ENCODE measurements at places on chromosomes 3 and 15.

DNA sequence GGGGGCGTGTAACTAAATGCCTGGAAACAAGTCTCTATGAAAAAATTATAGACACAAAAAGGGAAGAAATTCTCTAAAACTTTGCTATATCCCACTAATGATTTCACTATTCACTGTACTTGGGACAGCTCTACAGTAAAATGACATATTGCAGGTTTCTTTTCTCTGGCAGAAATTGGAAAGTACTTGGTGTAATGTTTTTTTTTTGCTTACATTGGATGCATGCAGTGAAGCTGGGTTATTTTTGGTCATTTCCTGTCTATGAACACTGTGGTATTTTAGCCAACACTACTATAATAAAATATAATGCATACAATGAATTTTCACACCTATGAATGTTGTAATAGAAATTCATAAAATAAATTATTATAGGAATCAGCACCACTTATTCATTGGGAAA is 109.7 kb downstream of the LRRC49 start:
- no peak for DNase-seq

GRCh38 chr3:79187426-79187825 is 580.4 kb downstream of the ROBO1 start:
- DNase-seq = no peak

DNA sequence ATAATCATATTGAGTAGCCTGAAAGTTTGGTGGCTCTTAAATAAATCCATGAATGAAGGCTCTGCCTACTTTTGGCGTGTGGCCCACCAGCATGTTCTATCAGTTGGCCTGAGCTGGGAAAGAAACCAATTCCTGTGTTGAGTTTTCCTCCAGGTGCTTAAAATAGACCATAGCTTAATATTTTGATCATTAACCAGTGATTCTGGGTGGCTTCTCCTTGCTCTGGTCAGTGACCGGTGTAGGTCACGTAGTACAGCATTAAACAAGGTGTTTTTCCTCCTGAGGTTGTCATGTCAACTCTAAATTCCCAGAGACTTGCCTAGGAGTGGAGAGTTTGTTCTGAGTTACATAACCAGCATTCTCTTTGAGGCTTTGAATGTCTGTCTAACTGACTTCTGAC is 1.3 kb downstream of the HHLA2 start:
- DNase-seq = no peak

DNA sequence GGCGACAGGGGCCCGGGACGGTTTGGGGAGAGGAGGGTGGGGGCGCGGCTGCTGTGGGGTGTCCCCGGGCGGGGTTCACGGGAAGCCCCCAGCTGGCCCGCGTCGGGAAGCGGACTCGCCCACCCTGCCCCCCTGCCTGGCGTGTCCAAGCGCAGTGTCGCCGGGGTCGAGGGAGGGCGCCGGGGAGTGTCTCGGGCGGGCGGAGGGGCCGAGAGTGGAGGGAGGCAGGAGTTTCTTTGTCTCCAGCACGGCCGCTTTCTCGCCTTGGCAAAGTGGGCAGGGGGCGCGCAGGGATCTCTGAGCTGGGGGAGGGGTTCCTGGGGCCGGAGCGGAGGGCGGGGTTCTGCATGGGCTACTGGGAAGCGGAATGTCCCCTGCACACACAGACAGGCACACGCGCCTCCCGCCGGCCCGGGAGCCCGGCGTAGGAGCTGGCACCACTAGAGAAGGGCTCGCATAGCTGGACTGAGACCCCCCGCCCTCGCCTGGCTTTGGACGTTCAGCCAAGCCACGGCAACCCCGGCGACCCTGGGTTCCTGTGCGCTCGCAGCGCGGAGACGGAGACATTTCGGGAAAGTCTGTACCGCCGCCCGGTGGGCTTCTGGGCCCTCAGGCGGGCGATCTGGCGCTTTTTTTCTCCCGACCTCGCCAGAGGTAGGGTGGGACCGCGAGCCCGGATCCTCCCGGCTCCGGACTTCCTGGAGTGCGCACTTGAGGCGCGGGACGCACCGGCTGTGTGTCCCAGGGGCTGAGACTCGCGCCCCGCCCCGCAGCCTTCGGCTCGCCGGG is 822 bp downstream of the ST8SIA2 start:
- no peak for DNase-seq

- DNase-seq = no peak
Observed at GRCh38 chr3:16890597-16891333, 6.0 kb downstream of the PLCL2 start.

GRCh38 chr15:85821545-85821944 is 26.8 kb upstream of the KLHL25 start:
- DNase-seq = no peak

- no peak for DNase-seq
Observed at GRCh38 chr3:194381460-194381875, 11.9 kb upstream of the LRRC15 start.

DNA sequence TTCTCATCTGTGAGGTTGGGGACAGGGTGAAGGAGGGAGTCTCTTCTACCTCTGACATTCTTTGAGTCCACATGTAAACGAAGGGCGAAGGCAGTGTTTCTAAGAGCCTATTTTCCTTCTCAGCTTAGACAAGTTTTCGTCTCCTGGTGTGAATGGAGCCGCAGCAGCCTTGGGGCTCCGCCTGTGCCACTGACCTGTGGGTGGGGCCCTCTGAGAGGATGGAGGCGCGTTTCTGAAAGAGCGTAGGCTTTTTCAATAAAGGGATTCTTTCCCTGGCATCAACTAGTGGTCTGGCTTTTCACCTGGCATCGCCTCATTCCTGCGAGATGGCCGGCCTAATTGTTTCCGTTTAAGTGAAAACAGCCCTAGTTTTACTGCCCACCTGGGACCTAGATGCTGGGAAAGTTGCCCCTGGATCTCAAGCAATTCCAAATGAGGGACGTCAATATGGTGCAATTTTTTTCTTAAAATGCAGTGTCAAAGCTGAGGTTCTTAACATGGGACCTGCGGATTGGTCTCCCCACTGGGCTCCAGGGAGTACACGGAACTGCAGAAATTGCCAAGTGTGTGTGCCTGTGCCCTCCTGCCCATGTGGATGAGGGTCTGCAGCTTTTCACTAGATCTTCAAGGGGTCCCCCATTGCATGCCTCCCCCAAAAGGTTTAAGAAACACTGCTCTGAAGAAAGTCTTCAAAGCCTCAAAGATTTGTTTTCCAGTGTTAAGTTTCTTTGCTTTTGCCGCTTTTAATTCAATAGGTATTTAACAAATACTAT is 958 bp downstream of the GLDN start:
- no peak for DNase-seq

GRCh38 chr15:53511175-53511574 is 248.3 kb downstream of the WDR72 start:
- no peak for DNase-seq

DNA sequence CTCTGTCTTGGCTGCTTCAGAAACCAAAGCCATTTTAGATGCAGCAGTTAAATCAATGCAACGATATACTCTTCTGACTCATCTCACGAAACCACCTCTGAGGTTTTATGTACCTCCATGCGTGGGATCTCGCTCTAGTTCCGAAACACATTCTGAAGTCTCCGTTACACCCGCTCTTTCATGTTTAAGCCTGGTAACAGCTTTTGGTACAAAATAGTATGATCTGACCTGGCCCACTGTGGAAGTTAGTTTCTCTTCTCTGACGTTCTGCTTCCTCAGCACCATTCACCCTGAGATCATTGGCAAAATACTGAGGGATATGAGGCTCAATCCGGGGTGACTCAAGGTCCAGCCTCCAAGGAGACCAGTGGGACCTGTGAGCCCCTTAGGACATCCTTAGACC is 121.9 kb downstream of the TMEM266 start:
- no peak for DNase-seq

DNA sequence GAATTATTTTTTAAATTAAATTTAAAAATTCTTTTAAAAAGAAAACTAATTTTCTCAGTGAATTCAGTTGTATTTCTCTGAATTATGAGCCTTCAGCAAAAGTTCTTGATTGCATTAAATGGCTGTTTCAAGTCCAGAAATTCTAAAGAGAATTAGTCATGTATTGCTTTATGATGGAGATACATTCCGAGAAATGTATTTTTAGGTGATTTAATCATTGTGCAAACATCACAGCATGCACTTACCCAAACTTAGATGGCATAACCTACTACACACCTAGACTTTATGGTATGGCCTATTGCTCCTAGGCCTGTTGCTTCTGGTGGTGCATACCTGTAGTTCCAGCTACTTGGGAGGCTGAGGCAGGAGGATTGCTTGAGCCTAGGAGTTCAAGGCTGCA is 44.3 kb upstream of the GCNT3 start:
- DNase-seq = no peak

GRCh38 chr15:65339920-65340319 is 35.4 kb downstream of the RNU5B-1 start:
- no peak for DNase-seq

- DNase-seq = no peak
Observed at GRCh38 chr3:69761896-69762767, 22.9 kb downstream of the MITF start.

Data from bone marrow (tissue), 2 donors.